Foreskin fibroblast (primary cell): ENCODE measurements at places on chromosomes 3 and 15.

GRCh38 chr3:27642796-27643195 lies 79.3 kb downstream of the EOMES start:
- DNase-seq = no peak

GRCh38 chr3:40096661-40097111 lies 212.8 kb upstream of the EIF1B start:
- DNase-seq = peak; percentile 66

DNA sequence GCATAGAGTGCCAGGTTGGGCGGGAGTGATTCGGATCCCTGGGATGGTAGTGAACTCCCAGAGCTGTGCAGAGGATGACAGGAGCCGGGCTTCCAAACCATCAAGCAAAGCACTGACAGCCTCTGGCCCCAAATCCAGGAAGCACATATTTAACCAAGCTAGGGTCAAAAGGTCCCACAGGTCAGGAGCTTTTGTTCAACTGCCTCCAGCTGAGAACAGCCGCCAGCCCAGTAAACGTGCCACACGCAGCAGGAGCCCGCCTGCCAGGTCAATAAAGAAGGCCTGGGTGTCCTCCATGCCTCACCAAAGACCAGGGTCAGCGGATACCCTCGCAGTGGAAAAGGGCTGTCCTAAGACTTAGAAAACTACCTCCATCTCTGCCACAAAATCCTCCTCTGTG lies 184.7 kb upstream of the LINGO1 start:
- DNase-seq = no peak

DNA sequence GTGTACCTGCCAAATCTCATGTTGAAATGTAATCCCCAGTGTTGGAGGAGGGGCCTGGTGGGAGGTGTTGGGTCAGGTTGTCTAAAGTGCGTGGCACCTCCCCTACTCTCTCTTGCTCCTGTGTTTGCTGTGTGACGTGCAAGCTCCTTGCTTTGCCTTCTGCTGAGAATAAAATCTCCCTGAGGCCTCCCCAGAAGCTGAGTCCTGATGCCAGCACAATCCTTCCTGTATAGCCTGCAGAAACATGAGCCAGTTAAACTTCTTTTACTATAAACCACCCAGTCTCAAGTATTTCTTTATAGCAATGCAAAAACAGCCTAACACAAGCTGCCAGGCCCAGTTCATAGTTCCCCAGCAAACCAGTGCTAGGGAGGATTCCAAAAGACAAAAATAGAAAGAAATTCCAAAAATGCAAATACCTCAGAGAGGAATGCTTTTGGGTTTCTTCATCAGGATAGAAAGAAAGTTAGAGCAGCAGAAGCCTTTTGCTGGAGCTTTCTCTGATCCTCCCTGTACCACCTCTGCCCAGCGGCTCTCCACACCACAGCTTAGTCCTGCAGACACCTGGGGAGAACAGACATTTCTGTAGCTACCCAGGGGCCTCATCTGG lies 25.9 kb upstream of the CDV3 start:
- DNase-seq = peak; percentile 67

DNA sequence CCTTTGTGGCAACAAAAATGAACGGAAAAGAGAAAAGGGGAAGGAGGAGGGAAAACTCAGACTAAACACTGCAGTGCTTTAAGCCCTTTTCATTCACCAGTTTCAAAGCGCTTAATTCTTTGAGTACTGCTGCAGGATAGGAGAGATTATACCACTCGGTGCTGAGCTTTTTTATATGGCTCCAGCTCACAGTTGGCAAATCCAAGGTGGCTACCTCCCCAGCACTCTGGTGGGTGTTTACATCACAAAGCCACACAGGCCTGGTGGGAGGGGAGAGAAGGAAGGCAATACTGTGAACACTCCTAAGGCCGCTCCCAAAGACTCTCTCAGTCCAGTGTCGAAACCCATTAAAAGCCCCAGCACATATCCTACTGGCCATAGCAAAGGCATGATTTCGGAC lies 191.4 kb downstream of the STT3B start:
- DNase-seq = no peak

- DNase-seq = no peak
Measured at GRCh38 chr15:39663704-39664250, 82.9 kb downstream of the THBS1 start.

DNA sequence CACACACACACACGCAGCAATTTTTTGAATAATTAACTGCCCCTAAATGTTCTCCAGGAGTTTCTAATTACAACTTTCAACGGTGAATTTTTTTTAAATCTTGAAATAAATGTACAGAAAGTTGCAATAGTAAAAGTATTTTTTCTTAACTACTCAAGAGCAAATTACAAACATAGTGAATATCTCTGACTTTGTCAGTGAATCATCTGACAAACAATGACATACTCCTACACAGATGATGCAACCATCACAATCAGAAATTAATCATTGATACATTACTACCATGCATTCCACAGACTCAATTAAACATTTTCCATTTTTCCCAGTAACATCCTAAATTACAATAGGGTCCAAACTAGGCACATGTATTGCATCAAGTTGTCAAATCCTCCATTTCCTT lies 597.3 kb downstream of the NAALADL2 start:
- DNase-seq = peak; percentile 67

GRCh38 chr3:147836330-147836729 lies 427.2 kb downstream of the ZIC1 start:
- no peak for DNase-seq

DNA sequence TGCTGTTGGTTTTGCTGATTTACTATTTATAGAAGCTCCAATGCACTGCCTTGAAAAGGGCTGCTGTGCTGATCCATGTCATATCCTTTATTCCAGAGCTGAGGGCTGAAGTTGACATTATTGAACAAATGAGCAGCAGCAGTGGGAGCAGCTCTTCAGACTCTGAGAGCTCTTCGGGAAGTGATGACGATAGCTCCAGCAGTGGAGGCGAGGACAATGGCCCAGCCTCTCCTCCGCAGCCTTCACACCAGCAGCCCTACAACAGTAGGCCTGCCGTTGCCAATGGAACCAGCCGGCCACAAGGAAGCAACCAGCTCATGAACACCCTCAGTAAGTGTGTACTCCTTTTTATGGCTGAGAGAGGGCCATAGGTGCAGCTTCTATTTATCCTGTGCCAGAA lies 8.8 kb downstream of the EAF1 start:
- DNase-seq = no peak

GRCh38 chr3:156769721-156770654 lies 56.2 kb upstream of the LEKR1 start:
- no peak for DNase-seq

- no peak for DNase-seq
Measured at GRCh38 chr3:172640751-172641150, 70.1 kb downstream of the NCEH1 start.

DNA sequence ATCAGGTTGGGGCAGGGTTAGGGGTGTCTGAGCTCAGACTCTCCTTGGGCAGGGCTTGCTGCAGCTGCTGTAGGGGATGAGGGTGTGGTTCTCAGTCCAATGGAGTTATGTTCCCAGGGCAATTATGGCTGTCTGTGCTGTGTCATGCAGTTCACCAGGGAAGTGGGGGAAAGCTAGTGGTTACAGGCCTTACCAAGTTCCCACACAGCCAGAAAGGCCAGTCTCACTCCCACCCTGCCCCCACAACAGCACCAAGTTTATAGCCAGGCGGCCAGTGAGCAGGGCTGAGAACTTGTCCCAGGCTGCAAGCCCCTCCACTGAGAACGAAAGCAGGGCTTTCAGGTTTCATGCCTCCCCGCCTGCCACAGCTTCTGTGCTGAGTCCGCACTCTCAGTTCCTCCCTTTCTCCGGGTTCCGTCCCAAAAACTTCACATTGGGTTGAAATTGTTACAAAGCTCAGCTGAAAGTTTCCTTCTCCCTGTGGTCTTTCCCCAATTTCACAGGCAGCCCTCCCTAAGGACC lies 19.6 kb upstream of the CPOX start:
- no peak for DNase-seq

DNA sequence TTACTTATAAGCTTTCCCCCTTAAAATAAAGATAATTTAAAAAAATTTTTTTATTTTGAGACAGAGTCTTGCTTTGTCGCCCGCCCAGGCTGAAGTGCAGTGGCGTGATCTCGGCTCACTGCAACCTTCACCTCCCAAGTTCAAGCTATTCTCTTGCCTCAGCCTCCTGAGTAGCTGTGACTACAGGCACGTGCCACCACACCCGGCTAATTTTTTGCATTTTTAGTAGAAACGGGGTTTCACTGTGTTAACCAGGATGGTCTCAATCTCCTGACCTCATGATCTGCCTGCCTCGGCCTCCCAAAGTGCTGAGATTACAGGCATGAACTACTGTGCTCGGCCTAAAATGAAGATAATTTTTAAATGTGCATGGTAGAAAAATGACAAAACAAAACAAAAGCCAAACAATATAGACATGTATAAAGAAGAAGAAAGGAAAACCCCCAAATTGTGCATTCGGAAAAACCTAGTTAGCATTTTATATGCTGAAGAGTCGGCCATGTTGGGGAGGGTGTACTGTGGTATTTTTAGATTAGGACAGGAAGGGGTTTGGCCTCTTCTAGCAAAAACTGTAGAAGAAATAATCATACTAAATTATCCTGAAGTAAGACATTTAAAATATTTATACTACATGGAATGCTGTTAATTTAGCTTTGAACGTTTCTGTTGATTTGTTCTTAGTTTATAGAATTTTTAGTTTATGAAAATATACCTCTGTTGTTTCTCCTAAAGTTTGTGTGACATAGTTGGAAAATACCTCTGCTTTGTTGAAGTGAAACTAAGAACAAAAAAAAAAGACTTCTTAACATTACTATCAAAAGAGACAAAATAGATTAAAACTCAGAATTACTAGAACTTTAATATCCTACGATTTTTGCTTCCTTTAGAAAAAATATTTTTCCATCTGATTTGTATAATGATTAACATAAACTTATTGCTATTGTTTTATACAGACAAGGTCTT lies 7.4 kb downstream of the APPL1 start:
- no peak for DNase-seq

DNA sequence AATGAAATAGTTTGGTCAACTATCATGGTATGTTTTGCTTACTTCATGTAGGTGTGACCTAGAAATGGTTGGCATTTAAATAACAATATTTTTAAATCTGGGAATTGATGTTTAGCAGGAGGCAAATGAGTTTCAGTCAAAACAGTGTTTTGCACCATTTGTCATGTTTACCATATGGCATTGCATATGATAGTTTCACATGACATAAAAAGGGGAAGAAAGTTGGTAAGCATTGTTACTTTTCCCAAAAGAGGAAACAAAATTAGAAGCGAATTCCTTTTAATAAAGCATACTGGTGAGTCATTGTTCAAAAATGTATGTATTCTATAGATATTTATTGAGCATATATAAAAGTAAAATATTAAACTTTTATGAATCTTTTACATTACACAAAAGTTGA lies 2.3 kb downstream of the RNF13 start:
- DNase-seq = no peak

- DNase-seq = peak; percentile 93
Measured at GRCh38 chr3:172317984-172318383, 130.3 kb downstream of the GHSR start.

DNA sequence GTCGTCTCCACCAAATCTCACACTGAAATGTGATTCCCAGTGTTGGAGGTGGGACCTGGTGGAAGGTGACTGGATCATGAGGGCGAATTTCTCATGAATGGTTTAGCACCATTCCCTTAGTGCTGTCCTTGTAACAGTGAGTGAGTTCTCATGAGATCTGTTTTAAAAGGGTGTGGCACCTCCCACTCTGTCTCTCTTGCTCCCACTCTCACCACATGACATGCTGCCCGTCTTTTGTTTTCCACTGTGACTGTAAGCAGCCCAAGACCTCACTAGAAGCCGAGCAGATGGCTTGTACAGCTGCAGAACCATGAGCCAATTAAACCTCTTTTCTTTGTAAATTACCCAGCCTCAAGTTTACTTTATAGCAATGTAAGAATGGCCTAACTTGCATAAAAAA lies 21.2 kb downstream of the RAD18 start:
- no peak for DNase-seq

- DNase-seq = no peak
Measured at GRCh38 chr3:17094551-17094950, 209.8 kb downstream of the PLCL2 start.

DNA sequence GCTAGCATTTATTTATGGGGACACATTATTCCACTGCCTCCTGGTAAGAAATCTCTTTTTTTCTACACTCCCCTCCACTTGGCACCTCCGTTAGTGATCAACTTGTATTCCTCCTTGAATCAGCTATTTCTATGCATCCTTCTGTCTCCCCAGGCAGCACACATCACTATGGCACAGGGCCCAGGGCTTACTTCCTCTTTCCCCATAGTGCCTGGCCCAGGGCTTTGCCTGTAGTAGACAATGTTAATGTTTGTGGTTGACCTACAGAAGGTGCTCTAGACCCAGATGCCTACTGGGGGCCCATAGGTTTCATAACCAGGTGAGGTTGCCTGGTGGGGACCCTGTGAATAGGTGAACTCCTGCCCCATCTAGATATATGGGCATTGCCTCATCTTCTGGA lies 44.9 kb downstream of the EPHB1 start:
- no peak for DNase-seq

GRCh38 chr3:49025793-49026520 lies 3.2 kb downstream of the IMPDH2 start:
- no peak for DNase-seq

DNA sequence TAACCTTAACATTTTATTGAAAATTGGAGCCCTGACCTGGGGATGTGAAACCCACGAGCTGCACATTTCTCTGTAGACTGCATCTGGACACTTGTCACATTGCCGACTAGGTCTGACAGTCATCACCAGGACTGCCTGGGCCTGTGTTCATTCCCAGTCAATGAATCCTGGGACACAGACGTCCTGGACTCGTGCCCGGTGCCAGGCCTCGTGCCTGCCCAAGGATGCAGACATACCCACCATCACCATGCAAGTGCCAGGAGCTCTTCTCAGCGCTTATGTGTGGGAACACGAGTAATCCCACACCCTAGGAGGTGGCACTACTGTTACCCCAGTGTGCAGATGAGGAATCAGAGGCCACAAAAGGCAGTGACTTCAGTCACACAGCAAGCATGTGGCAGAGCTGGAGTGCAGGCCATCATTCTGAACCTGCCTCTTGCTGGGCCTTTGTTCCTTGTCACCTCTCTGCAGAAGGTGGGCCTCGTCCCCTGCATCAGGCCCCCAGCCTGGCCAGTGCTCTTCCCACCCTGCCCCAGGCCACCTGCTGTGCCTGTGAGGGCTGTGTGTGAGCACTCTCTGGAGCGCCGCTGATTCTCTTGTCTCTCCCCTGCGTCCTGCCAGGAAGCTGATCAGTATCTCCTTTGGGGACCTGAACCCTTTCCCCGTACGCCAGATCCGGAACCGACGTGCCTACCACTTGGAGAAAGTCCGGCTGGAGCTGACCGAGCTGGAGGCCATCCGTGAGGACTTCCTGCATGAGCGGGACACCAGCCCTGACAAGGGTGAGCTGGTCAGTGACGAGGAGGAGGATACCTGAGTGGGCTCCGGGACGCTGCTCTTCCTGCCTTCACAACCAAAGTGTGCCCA lies 58.5 kb downstream of the ADAMTS7 start:
- DNase-seq = no peak

DNA sequence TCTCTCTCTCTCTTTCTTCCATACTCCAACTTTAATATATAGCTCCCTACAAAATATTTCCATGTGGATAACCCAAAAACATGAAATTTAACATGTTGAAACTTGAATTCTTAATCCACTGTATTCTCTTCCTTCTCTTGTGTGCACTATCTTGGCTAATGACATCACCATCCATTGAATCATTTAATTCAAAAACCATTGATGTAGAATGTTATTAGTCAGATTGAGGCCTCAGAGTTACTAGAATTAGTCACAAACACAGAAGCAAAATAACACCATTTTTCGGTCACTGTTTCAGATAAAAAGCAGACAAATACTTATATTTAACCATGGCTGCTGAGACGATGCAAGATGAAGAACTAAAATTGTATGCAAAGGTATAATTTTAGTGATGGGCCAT lies 256.9 kb upstream of the LRRC3B start:
- DNase-seq = no peak
